ENCODE measurements at places on chromosomes 12 and 14.

DNA sequence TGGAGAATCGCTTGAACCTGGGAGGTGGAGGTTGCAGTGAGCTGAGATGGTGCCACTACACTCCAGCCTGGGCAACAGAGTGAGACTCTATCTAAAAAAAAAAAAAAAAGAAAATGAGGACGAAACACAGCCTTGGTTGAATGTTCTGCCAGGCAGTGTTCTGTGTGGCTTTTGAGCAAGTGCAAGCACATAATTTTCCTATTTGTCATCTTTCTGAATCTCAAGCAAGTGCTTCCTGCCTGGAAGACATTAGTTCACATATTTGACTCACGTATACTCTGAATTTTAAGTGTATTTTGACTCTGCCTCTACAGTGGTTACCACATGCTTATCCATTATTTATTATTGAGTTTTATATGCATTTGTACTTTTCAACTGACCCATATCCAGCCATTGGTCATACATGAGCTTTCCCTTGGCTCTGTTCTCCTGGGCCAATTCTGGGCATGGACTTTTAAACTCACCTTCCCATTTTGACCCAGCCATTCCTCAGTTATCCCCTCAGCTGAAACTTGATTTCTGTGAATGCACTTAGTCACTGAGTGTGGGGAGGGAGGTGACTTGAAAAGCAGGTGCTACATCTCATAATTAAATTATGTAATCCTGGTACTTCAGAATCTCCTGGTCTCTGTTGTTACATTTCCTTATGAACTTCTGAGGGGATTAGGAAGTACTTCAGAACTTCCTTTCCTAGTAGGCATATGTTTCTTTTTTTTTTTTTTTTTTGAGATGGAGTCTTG lies 8.1 kb downstream of the OR10G2 start:
- DNase-seq: no peak

- DNase-seq: peak; percentile 88
Measured at GRCh38 chr12:96177013-96177412, 17.2 kb upstream of the ELK3 start.

- DNase-seq: no peak
Measured at GRCh38 chr12:27635349-27635972, 60.8 kb upstream of the REP15 start.

DNA sequence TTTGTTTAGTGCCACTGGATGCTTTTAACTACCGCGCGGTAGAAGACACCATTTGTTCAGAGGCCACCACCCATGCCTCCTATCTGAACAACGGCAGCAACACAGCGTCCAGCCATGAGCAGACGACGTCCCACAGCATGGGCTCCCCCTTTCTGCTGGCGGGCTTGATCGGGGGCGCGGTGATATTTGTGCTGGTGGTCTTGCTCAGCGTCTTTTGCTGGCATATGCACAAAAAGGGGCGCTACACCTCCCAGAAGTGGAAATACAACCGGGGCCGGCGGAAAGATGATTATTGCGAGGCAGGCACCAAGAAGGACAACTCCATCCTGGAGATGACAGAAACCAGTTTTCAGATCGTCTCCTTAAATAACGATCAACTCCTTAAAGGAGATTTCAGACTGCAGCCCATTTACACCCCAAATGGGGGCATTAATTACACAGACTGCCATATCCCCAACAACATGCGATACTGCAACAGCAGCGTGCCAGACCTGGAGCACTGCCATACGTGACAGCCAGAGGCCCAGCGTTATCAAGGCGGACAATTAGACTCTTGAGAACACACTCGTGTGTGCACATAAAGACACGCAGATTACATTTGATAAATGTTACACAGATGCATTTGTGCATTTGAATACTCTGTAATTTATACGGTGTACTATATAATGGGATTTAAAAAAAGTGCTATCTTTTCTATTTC lies 93.2 kb downstream of the FLRT2 start:
- no peak for DNase-seq

DNA sequence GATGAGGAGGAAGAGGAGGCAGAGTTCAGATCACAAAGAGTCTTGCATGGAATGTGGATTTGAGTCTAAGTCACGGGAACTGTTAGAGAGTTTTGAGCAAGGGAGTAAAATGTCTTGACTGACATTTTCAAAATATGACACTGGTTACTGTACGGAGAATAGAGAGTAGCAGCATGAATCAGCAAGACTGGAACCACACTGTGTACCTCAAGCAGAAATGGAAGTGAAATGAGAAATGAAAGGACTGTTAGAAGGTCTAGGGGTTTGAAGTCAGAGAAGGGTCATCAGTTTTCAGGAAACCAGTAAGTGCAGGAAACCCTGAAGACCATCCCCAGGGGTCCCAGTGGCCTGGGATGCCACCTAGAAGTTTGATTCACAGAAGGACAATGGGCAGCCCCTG lies 236.3 kb downstream of the GALC start:
- no peak for DNase-seq

DNA sequence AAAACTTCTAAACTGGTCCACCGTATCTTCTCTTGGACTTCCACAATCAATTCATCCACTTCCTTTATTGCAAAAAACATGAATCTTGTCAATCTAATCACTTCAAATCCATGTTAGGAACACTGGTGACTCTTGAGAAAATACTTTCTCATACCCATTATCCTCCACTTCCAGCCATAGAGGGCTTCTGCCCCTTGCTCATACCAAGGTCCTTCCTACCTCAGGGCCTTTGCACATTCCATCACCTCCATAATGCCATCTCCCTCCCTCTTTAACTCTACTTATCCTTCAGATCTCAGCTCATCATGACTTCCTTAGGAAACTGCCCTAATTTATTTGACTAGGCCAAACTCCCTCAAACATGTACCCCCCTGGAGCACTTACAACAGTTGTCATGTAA lies 16.6 kb downstream of the STXBP6 start:
- no peak for DNase-seq

DNA sequence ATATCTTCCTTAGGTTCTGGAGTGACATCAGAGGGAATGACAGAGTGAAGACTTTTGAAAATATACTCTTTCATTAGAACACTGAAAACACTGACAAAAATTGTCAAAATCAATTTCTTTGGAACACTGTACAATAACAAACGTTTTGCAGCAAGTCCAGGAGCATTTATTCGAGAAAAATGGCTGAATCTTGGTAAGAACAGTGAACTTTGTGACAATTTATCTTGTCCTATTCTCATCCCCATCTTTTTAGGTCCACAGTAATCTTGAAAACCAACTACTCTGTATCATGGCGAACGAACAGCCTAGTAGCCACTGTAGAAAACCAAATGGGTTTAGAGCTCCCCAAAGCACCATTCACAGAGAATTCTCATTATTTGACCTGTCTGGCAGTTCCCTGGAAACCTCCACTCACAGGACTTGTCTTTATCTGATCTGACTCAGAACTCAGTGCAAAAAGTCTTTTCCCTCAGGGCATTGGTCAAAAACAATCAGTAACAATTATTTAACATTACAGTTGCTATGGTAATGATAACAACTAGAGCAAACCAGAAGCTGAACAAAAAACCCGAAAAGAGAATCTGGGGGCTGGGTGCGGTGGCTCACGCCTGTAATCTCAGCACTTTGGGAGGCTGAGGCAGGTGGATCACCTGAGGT lies 20.3 kb upstream of the PPP2R5E start:
- DNase-seq: no peak

- no peak for DNase-seq
Measured at GRCh38 chr12:75724928-75725312, 213.5 kb upstream of the KRR1 start.

GRCh38 chr14:53156238-53156637 lies 3.1 kb upstream of the DDHD1 start:
- DNase-seq: no peak

DNA sequence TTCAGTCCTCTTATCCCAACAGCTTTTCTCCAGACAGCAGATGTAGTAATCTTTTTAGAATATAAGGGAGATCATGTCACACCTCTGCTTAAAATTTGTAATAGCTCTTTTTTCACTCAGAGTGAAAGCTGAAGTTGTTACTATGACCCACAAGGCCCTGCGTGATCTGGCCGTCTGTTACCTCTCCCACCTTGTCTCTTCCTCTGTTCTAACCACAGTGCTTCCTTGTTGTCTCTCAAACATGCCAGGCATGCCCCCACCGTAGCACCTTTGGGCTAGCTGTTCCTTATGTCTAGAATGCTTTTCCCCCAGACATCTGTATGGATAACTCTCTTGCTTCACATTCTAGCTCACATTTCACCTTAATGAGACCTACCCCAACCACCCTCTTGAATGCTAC lies 6.5 kb downstream of the NECAP1 start:
- peak; percentile 39 for DNase-seq

DNA sequence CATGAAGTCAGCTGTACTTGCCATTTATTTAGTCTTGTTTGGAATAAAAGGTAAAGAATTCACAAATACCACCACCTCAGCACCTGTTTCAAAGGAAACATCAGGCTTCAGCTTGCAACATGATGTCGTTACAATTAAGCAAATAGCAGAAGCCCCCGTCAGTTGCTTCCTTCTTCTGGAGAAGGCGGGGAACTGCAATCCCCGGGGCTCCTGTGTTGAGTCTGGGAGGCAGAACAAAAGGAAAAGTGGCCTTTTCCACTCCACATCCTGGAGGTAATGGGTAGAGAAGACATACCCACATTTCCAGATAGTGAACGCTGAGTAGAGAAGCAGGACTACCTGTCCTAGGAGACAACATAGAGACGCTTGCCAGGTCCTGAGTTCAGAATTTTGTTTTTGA lies 92.8 kb downstream of the DNAH10 start:
- no peak for DNase-seq

GRCh38 chr12:53939141-53940108 lies 794 bp downstream of the HOXC13 start:
- no peak for DNase-seq

- DNase-seq: no peak
Measured at GRCh38 chr14:65872536-65872935, 460.0 kb downstream of the FUT8 start.

DNA sequence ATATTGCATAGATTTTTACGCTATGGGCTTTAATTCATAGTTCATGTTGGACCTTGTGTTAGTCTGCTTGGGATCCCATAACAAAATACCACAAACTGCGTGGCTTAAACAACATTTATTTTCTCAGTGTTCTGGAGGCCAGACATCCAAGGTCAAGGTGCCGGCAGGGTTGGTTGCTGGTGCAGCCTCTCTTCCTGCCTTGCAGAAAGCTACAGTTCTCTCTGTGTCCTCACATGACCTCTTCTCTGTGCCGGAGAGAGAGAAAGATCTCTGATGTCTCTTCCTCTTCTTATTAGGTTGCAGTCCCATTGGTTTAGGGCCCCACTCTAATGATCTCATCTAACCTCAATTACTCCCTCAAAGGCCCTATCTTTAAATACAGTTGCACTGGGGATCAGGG lies 170.5 kb downstream of the IPO8 start:
- no peak for DNase-seq

DNA sequence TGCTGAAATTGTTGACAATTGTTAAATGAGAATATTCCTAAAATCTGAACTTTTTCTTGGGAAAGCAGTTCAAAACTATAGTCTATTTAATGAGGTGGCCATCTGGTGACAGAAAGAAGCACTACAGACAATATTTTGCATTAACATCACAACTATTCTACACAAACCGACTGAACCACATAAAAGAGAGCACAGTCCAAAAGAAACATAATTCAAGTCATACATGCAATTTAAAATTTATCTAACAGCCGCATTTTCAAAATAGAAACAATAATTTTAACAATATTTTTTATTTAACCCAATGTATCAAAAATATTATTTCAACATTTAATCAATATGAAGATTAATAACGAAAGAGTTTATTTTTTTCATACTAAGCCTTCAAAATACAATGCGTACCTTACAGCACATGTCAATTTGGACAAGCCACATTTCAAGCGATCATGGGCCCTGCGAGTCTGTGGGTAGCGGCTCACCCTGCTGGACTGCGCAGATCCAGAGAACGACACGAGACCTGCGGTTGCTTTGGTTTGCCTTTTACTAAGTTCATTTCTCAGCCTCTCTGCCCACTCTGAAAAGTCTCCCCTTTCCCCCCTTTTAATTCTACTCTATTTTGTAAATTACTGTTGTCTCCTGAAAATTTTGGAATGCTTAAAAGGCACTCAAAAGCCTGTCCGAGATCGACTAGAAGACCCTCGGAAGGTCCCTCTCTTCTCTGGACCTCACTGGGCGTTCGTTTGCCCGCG lies 947 bp upstream of the LRRC9 start:
- DNase-seq: peak; percentile 8

- DNase-seq: no peak
Measured at GRCh38 chr12:510071-510825, 50.5 kb downstream of the B4GALNT3 start.

DNA sequence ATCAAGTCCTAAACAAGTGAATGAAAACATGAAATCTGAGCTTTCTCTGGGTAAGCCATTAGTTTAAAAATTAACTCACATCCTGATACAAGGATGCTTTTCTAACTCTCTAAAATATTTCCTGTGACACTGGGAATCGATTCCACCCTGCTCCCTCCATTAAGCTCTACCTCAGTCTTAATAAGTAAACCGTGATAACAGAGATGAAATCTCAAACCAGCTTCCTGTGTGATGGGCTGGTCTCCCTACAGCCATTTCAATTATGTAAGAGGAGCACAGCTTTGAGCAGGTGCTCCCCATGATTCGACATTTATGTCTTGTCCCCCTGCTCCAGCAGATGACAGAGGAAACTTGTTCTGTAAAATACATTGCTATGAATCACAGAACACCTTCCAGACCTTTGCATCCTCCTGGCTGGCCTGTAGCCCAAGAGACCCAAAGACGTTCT lies 59.0 kb downstream of the GAS2L3 start:
- DNase-seq: no peak

DNA sequence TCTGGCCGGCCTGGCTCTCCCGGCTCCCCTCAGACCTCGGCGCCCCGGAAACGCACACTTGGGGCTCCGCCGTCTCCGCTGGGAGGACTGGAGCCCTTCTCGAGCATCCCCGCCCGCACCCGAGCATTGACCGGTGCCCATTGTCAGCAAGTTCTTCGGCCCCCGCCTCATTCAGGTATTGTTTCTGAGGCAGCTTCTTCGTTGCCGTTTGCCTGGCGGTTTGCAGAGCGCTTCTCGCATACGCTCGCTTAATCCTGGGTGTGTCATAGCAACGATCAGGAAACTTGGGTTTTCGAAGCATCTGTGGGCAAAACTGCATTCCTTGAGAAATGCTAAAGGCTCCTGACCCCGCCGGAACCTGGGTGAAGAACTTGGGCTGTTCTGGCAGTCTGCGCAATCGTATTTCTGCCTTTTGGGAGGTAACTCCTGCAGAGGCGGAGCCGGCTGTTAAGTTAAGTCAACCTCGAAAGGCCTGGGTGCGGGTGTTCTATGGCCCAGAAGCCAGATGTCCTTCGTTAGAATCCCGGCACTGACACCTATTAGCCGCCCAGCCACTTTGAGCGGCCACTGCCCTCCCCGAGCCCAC lies 518 bp downstream of the GSKIP start:
- DNase-seq: peak; percentile 29

GRCh38 chr12:15733136-15733535 lies 56.1 kb downstream of the EPS8 start:
- no peak for DNase-seq
